ENCODE measurements at places on chromosomes 1 and 21.

DNA sequence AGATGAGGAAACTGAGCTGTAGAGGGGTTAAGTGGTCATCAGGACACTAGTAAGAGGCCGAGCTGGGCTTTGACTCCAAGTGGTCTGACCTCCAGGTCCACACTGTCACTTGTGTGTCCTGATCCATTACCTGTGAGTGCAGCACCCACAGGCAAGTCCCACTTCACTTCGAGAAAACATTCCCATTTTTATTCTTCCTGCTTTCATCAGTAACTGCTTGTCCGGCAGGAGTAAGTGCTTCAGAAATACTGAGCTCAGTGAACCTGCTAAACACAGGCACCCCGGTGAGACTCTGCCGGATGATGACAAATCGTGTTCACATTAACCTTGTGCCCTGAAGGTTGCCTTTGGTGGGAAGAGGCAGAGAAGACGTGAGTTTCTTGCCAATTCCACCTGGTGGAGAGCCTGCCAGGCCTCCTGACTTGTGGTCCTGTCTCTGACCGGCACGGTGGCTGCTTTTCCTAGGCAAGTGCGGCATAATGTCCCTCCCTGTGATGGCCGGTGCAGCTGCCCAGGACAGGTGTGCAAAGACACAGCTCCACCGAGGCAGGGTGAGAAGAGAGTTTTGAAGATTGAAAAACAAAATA is 29.4 kb downstream of the ZBTB18 start:
- DNase-seq = no peak

DNA sequence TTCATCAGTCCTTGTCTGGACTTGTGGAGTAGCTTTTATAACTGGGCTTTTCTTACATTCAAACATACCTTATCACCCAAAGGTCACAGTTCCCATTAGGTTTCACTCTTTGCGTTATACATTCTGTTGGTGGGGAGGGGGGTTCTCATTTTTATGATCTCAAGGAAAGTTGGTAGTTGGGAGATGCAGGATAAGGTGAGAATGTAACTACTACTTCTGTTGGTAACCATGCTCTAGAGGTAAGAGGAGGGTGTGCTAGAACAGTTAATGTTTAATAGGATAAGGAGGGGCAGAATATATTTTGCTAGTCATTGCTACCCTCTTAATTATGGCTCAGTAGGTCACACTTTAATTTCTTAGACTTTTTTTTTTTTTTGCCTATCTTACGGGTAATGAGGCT is 10.7 kb downstream of the YBX1 start:
- DNase-seq = no peak

GRCh38 chr1:188433425-188433824 is 1604.7 kb downstream of the PLA2G4A start:
- peak; percentile 65 for DNase-seq

DNA sequence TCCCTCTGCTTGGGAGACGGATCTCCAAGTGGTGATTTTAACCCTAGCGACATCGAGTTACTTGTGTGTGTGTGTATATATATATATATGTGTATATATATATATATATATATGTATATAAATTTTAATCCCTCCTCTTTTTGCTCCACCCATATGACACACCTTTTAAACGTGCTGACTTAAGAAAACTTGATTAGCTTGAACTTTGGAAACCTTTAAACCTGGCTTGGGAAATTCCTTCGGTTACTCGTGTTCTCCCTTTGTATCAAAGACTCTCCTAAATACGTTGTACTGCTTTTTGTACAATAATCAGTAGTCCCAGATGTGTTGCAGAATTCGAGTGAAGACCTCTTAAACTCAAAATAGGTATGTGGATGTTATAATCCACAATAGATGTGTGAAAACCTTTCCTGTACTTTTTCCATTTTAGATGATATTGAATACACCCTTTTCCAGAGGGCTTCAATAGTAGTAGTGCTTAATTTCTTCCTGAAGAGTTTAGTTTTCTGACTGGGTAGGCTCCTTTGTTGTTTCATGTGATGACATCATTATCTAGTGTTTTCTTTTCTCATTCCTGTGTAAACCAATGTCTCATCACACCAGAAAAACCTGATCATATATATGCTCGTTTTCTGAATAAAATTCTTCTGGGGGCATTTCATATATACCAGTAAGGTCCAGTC is 1.4 kb downstream of the RNF11 start:
- DNase-seq = peak; percentile 61

DNA sequence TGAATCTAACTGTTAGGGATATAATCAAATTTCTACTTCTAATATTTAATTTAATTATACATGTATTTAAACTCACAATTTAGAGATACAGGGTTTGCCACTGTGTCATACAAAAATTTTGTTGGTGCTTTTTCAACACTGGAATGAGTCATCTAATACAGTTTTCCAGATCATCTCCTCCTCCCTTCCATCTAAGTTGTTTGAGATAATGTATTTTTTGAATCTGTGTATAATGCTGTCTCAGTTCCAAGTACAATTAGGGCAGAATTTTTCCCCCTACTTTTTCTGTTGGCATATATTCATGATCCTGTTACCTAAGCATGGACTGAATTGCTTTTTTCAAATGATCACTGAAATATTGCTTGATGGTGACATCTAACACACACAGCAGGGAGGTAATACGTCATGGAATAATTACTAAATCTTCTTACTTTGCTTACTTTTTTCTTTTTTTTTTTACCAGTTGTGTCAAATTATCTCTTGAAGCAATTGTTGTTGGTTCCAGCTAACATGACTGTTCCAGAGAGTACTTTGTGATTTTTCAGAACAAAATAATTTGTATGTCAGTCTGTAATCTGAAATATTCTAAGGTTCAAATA is 146.0 kb downstream of the MAGI3 start:
- peak; percentile 60 for DNase-seq

GRCh38 chr1:1761504-1762376 is 16.5 kb downstream of the NADK start:
- DNase-seq = no peak

GRCh38 chr1:169511316-169512005 is 25.7 kb upstream of the SLC19A2 start:
- peak; percentile 30 for DNase-seq

GRCh38 chr1:10973956-10974881 is 38.2 kb upstream of the TARDBP start:
- DNase-seq = no peak

GRCh38 chr1:27588256-27589232 is 15.4 kb downstream of the AHDC1 start:
- peak; percentile 44 for DNase-seq

DNA sequence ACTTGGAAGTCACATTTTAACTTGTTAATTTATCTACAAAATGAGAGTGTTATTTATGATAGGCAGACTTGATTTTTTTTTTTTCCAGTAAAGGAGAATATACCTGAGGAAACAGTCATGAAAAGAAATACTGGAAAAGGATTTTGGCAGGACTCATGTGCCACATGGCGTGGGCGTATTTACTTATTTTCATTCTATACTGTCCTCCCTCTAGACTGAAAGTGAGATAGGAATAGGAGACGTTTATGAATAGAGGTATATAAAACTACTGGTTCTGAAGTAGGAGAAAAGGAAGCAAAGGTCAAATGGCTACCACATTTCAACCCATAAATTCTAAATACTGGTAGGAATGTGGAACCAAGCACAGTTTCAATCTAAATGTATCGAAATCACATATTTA is 94.8 kb upstream of the MPC2 start:
- DNase-seq = no peak

DNA sequence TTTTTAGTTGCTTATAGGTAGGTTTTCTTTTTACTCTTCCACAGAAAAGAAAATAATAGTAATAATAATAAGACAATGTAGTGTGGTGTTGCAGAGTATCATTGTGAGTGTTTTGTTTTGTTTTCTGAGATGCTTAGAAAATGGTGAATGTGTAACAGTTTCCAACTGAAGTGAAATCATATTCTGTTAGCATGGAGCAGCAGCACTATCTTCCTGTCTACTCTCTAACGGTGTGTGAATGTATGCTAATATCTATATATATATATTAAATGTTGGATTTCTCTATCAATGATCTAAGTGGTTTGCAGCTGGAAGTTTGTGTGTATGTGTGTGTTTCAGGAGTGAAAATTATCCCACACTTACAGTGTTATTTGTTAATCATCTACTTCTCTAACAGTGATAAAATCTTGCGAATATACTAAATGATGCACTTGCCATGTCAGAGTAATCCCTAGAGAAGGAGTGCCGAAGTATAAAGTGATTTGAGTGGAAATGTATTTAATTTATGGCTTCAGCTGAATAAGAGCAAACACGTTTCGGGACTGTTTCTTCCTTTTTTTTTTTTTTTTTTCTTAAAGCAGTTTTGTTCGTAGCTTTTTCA is 377 bp downstream of the SAMD13 start:
- no peak for DNase-seq

GRCh38 chr1:205933671-205934618 is 9.3 kb downstream of the SLC26A9 start:
- DNase-seq = peak; percentile 74

GRCh38 chr1:81414488-81415015 is 386.2 kb upstream of the ADGRL2 start:
- DNase-seq = peak; percentile 39

GRCh38 chr1:167229719-167230385 is 9.2 kb downstream of the POU2F1 start:
- DNase-seq = no peak

GRCh38 chr1:113928941-113929749 is at the start of gene HIPK1:
HIPK1 (plus strand) TSS chr1:113929324.
- DNase-seq = peak; percentile 90

DNA sequence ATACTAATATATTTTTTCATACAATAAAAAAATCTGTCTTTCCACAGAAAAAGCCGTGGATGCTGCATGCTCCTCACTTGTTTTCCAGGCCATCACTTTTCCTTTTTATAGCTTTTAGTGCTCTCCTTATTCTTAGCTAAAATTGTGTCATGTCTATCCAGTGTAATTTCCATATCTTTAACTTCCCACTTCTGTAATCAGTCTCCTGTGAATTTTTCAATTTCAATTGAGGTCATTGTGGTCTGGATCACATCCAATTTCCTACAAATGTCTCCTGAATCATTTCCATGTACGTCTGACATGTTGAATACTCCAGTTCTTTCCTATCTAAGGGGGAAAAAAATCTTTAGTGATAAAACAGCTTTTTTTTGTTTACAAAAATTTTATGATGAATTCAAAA is 838.2 kb upstream of the B3GALT2 start:
- peak; percentile 77 for DNase-seq

Measured in fibroblast of skin of scalp (primary cell).